ENCODE measurements at places on chromosomes 4 and X.

DNA sequence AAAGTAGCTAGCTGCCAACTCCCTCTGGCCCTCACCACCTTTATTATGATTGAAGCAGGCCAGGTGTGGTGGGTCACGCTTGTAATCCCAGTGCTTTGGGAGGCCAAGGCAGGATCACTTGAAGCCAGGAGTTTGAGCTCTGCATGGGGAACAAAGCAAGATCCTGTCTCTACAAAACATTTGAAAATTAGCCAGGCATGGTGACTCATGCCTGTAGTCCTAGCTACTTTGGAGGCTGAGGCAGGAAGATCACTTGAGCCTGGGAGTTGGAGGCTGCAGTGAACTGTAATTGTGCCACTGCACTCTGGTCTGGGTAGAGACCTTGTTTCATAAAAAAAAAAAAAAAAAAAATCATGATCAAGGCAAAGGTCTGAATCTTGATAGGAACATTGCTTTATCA is 467.0 kb upstream of the DIPK2B start:
- no peak for DNase-seq

GRCh38 chr4:48602222-48602621 is 112.2 kb downstream of the ZAR1 start:
- no peak for DNase-seq

DNA sequence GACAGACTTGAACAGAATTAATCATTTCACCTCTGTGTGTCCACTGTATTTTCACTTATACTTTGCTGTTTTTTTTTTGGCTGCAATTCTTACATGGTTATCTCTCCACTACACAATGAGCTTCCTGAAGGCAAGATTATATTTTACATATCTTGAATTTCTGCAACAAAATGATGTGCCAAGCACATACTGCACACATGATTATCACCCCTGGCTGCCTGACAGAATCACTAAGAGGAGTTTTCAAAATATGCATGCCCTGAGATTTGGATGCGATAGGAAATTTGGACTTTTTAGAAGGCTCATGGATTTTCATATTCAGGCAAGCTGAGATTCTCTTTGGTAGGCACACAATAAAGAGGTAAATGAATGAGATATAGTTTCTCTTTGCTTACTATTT is 1162.1 kb upstream of the IGFBP7 start:
- DNase-seq = no peak

DNA sequence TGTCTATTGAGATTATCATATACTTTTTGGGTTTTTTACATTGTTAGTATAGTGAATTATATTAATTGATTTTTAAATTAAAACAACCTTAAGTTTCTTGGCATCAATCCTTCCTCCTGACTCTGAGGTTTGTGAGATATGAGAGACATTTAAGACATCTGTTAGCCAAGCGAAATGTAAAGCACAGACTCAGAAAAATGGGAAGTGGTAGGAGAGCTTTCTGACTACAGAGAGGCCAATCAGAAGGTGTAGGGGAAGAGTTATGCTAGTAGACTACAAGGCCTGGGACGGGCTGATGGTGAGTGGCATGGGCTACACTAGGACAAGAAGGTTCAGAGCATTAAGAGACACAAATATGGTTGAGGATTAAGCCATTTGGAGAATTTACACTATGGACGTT is 255.4 kb downstream of the PRDM5 start:
- DNase-seq = no peak

GRCh38 chrX:130594453-130594916 is 192.7 kb downstream of the RBMX2 start:
- DNase-seq = no peak

DNA sequence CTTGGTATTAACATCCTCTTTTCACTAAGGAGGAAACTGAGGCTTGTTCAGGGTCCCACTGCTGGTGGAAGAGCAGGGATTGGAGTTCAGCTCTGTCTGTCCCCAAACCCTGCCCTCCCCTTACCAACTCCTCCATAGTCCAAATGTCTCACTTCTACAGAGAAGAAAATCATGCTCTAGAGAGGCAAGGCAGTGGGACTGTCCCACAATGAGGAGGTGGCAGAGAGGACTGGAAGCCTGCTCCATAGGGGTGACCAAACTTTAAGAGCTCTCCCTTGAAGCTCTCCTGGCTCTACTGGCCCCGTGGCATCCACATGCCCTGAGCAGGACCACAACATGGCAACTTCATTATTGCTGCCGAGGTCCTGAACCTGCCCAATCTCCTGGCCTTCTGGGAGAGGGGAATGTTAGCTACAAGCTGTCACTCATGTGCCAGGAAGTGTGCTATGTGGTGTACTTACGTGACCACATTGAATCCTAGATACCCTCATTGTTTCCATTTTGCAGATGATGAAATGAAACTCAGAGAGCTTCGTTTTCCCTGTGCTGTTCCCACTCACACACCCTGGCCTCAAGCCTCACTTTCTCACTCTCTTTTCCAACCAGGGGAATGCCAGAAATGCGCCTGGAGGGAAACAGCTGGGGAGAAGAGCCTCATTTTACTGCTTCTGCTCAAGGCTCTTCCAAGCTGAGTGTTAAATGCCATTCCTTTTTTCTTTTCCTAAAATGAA is 71.5 kb downstream of the ANAPC4 start:
- DNase-seq = no peak
